Foreskin fibroblast (primary cell): ENCODE measurements at places on chromosomes 2 and 18.
A peak's percentile ranks its signal among the peaks of the same experiment; 100 is the strongest.

DNA sequence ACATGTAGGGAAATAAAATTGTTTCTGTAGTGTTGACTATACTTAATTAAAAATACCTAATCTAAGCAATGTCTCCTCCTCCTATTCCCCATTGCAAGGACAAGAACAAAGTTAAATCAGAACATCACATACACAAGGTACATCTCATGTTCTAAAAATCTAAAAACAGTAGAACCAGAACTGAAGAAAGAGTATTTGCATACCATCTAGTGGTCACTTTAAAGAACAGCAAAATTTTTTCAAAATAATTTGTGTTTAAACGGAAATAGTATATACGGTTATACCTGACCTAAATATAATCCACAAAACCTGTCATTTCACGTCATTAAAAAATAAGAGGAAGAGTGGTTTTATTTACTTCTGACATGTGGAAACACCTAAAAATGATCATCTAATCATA is 294.3 kb upstream of the KCNH7 start:
- DNase-seq, result no peak

DNA sequence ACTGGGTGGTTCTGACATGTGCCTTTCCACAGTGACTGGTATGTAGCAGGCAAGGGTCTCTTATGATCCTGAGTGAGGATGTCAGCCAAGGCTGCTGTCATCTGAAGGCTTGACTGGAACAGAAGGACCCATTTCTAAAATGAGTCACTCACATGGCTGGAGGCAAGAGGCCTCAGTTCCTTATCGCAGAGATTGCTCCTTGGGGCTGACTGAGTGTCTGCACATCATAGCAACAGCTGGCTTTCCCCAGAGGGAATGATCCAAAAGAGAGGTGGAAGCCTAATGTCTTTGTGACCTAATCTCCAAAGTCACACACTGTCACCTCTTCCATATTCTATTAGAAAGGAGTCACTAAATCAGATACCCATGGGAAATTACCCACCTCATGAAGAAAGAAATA is 114.0 kb downstream of the NEDD4L start:
- DNase-seq, result no peak

GRCh38 chr18:56983275-56983992 is 163.5 kb upstream of the BOD1L2 start:
- DNase-seq, result no peak

- DNase-seq, result no peak
Observed at GRCh38 chr2:104866883-104867812, 13.2 kb downstream of the POU3F3 start.

- DNase-seq, result no peak
Observed at GRCh38 chr2:205321231-205321630, 361.1 kb upstream of the NRP2 start.

- no peak for DNase-seq
Observed at GRCh38 chr18:44693030-44693784, 12.5 kb downstream of the SETBP1 start.

DNA sequence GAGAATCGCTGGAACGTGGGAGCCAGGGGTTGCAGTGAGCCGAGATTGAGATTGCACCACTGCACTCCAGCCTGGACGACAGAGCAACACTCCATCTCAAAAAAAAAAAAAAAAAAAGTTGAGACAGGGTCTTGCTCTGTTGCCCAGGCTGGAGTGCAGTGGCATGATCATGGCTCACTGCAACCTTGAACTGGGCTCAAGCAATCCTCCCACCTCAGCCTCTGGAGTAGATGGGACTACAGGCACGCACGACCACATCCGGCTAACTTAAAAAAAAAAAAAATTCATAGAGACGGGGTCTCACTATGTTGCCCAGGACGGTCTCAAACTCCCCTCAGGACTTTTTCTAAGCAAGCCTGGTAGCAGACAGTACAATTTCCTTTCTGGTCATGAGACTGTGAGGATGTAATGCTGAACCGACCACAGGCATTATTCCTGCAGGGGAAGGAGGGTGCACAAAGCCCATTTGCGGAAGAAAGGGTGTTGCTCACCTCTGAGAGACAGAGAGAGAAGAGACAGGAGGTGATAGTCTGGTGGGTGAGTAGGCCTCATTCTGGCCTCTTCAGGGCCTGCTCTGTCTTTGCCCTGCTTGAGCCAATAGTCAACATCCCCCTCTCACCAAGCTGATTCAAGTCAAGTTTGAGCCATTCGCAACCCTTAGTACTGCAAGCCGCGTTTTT is 205.3 kb downstream of the ZFP36L2 start:
- no peak for DNase-seq

- DNase-seq, result no peak
Observed at GRCh38 chr2:168643979-168644378, 158.5 kb upstream of the NOSTRIN start.

DNA sequence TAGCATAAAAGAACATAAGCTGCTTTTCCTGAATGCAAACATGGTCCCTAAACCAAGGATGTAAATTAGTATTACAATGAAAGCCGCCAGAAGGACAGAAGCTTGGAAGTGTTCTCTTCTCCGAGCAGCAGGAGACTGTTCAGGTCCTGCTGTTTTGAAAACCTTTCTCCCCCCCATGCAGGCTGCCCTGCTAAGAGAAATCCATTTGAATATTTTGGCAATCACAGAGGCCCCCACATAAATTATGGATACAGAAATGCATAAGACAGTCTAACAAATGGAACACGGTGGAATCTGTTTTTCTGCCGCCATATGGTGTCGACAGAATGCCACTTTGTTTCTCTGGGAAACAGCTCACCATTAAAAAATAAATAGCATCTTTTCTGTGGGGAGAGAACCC is 600.4 kb upstream of the KLHL29 start:
- no peak for DNase-seq

DNA sequence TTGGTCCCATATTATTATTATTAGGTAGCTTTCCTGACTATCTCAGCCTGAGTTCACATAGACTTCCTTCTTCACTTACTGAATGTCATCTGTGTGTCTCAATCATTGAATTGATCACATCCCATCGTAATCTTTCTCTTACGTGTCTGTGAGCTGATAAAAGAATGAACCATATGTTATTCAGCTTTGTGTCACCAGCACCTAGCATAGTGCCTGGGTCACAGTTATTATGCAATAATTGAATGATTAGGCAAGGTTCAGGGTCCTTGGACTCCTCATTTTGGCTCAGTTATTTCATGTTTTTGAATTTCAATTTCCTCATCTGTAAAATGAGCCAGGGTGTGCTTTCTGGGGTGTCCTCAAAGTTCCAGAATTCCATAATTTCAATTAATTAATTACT is 107.2 kb downstream of the ZEB2 start:
- DNase-seq, result peak; percentile 33

DNA sequence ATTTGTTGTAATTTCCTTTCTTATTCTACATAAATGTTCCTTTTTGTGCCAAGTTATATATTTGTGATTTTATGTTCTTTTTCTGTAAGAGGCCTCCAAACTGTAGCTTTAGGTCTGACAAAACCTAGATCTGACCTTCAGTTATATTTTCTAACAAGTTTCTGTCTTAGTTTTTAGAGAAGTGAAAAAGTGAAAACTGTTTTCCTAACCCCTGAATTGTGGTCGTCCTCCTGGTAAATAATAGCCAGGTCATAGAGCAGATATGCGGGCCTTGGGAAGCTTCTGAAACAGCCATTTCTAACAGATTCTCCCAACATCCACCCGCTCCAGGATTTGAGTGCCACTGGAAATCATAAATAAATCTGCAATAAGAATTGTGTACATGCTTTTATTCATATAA is 398.4 kb upstream of the CWC22 start:
- DNase-seq, result no peak
